CD4-positive, alpha-beta T cell treated with Interleukin-4 for 4 hours (primary cell): ENCODE measurements at places on chromosomes 1 and 21.

- DNase-seq: no peak
These were observed 4.8 kb downstream of the S1PR1 start for GRCh38 chr1:101241485-101242225.

GRCh38 chr1:203584035-203584434 is 42.6 kb upstream of the ATP2B4 start:
- no peak for DNase-seq

DNA sequence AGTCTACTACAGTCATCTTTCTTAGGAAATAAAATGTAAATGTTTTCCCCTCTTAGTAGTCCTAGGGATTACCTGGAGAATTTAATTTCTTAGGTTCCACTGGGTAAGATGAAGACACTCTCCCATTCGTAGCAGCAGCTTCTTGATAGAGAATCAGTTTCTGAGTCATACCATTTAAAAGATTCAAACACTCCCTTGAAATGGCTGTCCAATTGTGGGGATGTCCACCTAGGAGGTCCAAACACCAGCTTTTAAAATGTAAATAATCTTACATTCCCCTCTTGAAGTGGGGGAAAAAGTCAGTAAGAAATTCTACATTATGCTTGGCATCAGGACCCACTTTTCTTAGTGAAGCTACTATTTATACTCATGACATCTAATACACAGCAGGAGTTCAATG is 37.5 kb downstream of the NDC1 start:
- no peak for DNase-seq

DNA sequence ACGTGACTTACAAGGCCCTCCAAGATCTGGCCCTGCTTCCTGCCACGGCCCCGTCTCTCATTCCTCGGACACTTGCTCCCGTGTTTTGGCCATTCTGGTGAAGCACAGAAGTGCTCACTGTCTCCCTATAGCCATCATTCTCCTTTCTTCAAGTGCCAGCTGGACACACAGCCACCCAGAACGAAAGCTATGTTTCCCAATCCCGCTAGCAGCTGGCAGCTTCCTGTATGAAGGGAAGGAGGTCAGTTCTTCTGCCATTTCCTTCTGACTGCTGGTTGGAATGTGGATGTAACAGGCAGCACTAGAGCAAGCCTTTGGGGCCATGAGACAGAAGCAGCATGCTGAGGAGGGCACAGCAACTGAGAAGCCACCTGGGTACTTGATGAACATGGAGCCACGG is 82.8 kb downstream of the TGFBR3 start:
- DNase-seq: no peak

GRCh38 chr1:6472391-6472790 is 6.4 kb upstream of the TNFRSF25 start:
- no peak for DNase-seq

DNA sequence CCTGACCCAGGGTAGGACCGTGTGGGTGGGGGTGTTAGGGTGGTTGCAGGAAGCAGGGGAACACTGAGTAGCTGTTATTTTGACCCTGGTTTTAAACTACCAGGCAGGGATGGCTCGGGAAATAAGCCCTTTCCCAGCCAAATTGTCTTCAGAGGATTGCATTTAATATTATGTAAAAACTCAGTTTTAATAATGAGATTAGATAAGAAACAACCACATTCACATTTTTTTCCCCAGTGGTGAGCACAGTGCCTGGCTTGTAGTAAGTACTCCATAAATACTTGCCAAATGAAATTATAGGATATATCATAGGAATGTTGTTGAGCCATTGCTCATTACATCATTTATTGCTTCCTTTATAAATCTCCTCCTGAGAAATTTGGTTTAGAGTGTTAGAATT is 3.1 kb upstream of the ACP6 start:
- DNase-seq: no peak

GRCh38 chr1:119956306-119956705 is 60.0 kb upstream of the ADAM30 start:
- no peak for DNase-seq

DNA sequence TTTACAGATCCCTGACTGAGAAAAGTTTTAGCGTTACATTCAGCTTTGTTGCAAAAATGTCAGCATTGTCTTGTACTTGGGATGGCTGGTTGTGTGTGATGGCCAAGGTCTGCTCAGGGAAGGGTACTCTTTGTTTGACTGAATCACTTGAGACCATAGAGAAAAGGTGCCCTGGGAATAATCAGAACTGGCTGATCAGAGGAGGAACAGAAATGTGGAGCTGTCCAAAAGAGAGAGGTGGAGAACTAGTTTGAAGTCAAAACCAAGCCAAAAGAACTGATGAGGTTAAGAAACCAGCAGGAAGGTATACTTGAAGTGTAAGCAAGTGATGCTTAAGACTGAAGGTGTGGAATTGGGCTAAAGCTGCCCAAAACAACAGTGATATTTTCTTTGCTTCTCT is 107.6 kb upstream of the LYPLAL1 start:
- no peak for DNase-seq

GRCh38 chr1:20871419-20871818 is 84.3 kb upstream of the HP1BP3 start:
- DNase-seq: no peak

DNA sequence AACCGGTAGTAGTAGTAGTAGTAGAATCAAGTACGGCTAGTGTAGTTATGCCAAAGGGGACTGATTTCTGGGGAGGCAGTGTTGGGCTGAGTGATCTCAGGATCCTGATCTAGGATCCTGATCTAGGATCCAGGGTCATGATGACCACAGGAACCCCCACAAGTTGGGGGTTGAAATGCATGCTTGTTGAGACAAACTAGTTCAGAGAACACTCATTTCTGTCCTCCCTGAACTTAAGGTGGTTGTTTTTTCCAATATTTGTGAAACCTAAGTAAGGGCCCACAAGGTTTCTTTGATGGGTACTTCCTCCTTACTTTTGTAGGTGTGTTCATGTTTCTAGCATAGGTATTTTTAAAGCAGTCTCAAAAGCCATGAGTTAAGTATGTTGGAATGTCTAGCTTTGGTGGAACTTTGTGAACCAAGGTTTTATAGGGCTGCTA is 33.9 kb upstream of the PDC start:
- DNase-seq: no peak

- DNase-seq: no peak
These were observed 251.1 kb downstream of the COL11A1 start for GRCh38 chr1:102857251-102857650.

DNA sequence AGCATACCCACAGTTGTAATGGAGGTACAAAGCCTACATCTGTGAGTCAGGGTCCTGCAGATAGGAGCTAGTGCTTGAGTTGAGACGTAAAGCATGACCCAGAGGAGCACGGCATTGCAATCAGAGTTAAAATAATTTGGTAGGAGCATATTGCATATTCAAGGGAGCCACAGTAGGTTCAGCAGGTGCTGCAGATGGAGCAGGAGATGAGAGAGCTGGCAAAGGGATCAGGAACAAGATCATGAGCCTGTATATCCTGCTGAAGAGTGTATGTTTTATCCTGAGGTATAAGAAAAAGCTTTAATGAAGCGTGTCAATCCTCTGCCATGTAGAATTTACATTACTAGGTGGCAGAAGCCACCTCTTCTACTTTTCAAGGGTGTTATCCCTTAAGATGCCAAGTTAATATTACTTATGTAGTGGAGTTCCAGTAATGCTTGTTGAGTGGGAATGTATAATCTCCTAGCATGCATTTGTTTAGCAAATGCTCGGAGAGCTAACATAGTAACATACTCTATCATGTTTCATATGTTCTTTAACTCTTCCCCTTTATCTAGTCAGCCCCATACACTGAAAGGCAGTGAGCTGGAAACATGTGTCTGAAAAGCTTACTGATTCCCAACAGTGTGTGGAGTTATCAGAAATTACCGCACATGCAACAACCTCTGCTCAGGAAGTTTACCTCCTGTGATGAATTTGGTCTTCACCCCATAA is 300.3 kb downstream of the GRIK1 start:
- DNase-seq: no peak
